ENCODE measurements at places on chromosomes 2 and 18.

DNA sequence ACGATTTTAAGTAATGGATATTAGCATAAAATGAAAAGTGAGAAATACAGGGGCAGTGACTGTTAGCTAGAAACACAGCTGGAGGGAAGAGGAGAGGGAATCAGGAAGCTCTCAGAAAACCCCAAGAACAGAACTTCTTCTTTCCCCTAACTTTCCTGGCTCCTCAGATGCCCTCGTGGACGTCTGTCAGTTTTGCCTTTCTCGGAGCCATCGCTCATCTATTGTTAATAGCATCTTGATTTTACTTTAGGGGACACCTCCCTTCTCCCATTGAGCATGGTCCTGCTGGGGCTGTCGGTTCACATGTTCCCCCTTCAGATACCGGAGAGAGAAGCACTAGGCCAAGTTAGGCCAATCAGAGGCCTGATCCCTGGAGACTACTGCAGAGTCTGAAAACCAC lies 2.3 kb upstream of the PLEK start:
- DNase-seq = no peak

DNA sequence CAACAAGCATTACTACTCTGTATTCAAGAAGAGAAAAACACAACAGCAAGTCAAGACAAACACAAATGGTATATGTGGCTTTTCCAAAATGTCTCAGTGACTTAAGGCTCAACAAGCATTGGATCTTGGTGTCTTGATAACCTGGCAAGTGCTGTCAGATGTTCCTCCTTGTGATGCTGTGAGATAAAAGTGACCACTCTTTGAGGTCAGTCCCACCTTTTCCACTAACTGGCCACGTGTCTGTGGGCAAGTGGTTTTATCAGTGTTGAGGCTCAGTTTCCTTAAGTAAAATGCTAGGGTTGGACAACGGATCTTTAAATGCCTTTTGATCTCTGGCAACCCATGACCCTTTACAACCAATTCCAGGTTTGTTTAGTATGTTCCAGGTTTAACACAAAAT lies 98.7 kb downstream of the BCL2 start:
- no peak for DNase-seq

DNA sequence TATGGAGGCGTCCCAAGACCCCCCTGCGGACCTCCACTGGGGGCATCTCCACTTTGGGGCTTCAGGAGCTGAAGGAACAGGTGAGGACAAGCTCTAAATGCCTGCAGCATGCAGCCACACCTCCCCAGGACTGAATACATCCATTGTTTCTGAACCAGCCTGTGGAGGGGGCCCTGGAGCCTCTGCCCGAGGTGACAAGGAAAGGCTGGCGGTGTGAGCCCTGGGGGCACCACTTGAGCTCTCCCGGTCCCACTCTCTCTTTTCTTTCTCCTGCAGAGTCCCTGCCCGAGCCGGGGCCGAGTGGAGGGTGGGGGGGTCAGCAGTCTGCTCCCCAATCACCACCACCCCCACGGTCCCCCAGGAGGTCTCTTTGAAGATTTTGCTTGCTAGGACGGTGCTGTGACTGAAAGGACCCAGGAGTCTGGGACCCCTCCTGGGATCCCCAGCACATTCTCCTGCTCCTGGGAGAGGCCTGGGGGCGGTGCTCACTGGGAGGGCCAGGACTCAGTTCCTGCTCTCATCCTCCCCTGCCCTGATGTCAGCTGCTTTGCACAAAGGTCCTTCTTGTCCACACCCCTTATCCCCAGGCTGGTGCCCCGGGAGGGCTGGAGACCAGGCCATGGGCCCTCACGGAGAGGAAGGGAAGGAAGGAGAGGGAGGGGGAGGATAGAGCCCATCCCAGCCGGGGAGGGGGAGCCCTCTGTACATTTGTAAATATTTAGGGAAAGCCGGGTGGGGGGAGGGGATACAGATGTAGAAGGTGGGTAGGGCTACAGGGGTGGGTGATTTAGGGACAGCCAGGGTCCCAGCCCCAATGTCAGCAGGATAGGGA lies 5.7 kb downstream of the CHPF start:
- no peak for DNase-seq

- no peak for DNase-seq
Measured at GRCh38 chr2:217055624-217056023, 195.8 kb upstream of the TNP1 start.

DNA sequence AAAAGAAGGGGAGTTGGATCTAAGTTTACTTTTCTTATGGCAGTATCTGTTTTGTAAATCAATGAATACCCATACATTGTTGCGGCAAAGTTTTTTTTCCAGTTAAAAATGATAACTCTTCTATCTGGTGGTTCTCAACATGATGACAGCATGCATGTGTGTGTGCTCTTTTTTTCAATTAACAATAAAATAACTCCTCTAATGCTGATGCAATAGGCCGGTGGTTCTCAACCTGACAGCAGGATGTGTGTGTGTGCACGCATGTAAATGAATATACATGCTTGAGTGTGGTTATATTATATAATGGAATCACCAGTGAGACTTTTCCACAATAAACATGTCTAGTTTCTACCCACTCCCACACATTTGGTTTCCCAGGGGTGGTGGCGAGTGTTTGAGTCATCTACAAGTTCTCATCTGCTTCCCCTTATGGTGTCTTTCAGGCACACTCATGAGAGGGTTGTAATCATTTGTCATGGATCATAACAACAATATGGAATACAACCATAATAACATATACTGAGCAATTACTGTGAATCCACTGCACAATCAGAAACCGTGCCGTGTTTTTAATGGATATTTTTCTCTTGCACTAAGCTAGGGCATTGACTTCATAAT lies 31.2 kb downstream of the PARD3B start:
- no peak for DNase-seq

DNA sequence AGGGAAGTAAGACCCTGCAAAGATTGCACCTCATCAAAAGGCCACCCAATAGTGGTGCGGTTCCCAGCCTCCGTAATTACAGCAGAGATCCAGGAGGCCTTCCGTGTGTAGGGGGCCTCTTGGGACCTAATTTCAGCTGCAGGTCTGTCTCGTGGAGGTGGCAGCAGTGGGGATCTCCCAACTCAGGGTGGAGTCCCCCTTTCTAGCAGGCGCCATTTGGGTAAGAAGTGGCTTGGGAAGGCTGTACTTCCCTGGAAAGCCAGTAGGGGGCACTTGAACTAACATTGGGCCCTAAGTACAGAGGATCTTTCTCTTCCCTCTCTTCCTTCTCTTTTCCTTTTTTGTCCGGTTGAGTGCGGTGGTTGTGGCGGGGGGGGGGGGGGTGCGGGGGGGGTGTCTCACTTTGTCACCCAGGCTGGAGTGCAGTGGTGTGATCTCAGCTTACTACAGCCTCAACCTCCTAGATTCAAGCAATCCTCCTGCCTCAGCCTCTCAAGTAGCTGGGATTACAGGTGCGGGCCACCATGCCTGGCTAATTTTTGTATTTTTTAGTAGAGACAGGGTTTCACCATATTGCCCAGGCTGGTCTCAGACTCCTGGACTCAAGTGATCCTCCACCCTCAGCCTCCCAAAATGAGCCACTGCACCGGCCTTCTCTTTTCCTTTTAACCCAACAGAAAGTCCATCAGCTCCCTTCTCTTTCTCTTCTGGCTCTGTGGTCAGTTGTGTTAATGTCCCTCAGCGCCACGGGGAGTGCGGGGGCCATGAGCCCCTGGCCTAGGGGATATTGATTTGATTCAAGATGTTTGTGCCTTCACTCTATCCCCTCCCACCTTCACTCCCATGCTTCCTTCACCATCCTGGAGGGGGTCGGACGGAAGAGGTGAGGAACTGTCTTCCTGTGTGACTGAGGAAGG lies 32.0 kb downstream of the CENPO start:
- peak; percentile 29 for DNase-seq

DNA sequence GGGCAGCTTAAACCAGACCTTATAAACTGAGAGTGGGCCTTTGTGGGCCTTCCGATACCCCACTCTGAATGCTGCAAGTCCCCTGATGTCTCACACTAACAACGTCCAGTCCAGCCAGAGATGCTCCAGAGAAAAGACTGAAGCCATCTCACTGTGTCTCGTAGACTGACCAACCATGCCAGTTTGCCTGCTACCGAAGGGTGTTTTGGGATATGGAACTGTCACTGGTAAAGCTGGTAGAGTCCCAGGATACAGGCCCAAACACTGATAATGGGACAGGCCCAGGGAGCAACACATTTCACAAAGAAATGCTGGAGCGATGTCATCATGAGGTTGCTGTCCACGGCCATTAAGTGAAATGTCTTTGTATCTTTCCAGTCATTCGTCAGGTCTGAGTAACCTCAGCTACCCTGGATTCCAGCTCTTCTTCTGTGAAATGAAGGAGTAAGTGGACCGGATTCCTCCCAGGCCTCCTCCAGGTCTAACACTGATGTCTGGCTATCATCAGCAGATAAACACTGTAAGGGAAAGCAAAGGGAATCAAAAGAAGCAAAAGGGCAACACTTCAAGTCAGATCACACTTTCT lies 81.6 kb downstream of the SLC5A7 start:
- DNase-seq = no peak

DNA sequence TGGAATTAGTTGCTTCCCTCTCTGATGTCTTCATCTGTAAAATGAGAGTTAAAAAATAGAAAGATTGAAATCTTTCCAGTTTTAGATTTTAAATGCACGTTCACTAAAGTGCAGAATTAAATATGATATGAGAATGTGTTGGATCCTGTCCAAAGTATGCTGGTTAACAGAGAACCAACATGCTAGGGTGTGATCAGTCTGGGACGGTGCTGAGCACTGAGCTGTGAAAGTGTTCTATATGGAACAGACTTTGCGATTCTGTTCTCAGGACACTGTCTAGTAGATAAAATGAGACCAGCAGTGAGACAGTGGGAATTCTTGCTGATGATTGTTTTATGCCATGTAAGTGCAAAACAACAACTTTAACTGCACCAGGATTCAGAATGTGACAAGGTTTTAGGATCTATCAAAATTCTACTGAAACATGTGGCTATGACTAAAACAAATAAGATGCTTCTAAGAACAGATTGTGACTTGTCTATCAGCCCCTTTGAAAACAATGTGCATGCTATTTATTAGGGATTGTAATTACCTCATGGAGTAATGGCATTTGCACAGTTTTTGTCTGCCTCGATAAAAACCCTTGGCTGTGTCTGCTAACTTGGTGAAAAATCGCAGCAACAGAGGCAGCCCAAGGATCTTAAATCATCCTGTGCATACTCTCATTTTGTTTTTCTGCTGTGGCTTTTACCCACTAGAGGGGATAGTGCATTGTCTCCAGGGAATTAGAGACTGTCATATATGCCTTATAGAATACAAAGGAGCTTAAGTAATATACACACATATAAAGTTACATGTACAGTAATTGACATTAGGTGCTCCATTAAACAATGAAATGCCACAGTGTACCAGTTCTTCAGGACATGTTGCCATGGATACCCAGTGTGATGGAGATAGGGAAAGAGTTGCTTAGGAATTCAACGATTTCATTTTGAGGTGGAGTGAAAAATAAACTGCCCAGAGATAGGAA lies 55.1 kb downstream of the MAP3K20 start:
- DNase-seq = no peak

- peak; percentile 58 for DNase-seq
Measured at GRCh38 chr2:138275881-138276280, 225.7 kb upstream of the SPOPL start.

- no peak for DNase-seq
Measured at GRCh38 chr18:79413901-79414300, 18.2 kb downstream of the NFATC1 start.

DNA sequence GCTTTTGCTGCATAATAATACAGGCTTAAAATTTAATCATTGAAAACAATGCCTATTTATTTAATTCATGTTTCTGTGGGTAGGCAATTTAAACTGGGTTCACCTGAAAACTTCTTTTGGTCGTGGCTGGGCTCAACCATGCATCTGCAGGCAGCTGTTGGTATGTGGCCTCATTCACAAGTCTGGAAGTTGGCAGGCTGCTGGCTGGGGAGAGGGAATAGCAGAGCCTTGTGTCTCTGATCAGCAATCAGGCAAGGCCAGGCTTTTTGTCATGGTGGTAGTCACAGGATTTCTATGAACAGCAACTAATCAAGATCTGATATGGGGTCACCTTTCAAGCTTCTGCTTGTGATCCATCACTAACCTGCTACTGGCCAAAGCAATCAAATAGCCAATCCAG lies 130.1 kb upstream of the KCNJ3 start:
- DNase-seq = no peak

DNA sequence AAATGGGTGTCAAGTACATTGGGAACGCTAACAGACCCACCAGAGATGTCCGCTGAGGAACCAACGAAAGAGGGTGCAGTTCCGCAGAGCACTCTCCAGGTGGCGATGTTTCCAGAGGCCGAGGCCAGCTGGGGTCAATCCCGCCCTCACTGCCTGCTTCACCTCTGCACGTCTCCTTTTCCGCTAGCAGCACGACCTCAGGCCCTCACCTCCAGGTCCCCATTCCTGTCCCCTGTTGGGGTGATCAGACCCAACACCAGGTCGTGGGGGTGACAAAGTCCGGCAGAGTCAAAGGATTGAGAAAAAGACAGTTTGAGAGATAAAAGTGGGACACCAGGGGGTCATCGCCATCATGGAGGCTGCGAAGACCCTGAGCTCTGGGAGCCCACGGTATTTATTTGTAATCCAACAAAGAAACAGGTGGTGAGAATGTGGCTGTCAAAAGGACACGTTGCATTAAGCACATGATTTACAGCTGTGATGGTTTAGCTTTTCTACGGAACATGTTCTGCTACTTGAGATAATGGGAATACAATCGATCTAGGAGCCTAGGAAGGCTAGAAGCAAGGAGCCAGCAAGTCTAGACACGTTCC lies 27.3 kb downstream of the ZAP70 start:
- DNase-seq = peak; percentile 49

DNA sequence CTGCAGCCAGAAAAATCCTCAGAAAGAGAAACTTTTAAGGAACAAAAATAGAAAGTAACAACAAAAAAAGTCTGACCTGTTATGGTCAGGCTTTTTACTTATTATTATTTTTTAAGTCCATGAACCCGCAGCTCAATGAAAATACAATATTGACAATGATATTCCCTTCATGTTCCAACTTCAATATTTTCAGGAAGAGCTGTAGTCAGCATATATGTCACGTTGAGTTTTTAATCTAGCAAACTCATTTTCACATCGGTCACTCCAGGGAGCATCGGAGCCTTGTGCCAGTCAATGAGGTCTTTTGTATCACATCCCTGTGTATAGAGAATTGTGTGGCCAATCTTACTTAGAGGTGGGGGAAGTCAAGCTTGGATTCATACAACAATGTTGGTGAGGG lies 568.4 kb upstream of the GCFC2 start:
- DNase-seq = no peak

DNA sequence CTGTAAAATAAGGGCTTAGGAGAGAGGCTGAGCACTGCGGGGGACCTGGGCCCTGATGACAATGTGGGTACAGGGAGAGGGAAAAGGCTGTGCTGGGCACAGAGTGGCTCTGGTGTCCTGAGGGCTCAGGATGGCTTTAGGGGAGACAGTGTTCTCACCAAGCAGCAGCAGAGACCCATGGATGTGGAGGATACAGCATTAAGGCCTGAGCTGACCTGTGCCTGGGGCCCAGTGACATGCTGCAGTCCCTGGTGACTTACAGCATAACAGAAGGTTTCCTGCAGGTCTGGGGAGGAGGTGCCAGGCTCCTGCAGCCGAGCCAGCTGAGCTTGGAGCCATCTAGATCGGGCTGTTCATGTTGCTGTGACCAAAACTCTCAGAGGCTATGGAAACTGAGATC lies 191.3 kb upstream of the SMAD2 start:
- no peak for DNase-seq

- no peak for DNase-seq
Measured at GRCh38 chr2:133421516-133422324, 146.5 kb downstream of the NCKAP5 start.

GRCh38 chr2:12097859-12098258 lies 351.4 kb downstream of the LPIN1 start:
- DNase-seq = no peak
